ENCODE measurements at places on chromosomes 3 and 15. TPM values are rescaled to one million over a fixed set of nuclear protein-coding genes. Genes with fewer than 3 reads are reported as not detected.

DNA sequence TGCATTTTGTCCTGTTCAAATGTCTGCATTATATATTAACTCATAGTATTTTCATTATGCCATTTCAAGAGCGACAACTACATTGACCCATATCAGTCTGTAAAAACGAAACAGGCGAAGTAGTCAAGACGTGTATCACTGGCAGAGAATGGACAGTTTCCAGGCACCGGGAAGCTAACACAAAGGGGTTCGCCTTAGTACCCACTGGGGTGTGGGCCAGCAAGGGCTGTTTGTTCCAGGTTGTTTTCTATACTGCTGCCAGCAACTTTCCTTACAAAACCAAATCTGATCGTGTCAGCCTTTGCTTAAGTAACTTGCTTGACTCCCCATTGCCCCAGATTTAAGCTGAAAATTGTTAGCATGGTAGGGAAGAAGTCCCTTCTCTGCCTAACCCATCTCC is 87.1 kb downstream of the CGNL1 start:
- DNase-seq: no peak

Gene LRRN1
- total RNA-seq: 0.20 TPM

GRCh38 chr3:119639494-119640350 is 20.7 kb downstream of the POPDC2 start:
- DNase-seq: peak; percentile 33

DNA sequence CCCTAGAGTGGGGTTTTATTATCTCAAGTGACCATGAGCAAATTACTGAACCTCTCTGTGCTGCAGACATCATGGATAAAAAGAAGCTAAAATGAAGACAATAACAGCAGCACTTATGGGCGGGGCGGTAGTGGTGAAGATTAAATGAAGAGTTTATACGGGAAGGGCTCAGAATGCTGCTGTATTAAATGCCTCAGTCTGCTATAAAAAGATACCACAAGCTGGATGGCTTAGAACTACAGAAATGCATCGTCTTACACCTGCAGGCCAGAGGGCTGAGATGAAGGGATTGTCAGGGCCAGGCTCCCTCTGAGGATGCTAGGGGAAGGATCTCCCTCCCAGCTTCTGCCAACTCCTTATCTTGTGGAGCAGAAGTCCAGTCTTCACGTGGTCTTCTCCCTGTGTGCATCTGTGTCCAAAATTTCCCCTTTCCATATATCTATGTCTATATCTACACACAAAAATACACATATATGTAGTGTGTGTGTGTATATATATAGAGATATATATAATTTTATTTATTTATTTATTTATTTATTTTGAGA is 2.9 kb downstream of the ALG1L2 start:
- DNase-seq: no peak

DNA sequence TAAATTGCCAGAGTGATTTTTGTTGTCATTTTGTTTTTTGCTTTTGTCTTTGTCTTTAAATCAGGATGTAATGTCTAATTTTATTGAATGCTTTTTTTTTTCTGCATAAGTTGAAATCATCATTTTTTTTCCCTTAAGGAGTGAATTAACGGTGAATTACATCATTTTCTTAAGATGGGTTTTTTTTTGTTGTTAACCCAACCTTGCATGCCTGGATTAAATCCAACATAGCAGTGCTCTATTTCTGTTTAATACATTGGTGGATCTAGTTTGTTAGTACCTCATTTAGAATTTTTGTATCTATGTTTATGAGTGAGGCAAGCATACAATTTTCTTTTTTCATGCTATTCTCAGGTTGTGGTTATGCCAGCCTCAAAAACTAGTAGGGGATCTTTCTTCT is 186.4 kb upstream of the TMC3 start:
- DNase-seq: no peak

Gene ARPP21
- total RNA-seq: not detected

Gene KBTBD12
- total RNA-seq: not detected

DNA sequence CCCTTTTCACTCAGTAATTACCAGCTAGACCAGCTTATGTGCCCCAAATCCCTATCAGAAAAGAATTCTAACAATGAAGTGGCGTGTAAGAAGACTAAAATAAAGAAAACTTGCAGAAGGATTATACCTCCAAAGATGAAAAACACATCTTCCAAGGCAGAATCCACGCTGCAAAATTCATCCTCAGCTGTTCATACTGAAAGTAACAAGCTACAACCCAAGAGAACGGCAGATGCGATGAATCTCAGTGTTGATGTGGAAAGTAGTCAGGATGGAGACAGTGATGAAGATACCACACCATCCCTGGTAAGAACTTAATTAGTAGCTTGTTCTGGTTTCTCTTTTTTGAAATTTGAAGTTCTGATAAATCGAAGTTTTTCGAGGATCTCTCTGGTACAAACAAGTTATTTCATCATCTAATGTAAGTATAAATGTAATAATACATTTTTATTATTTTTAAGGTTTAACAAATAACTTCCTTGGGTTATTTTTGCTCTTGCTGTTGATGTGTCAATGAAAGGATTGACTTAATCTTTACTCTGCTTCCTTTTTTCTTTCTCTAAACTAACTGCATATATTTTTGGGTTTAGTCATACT is 1.4 kb downstream of the WDR76 start:
- peak; percentile 45 for DNase-seq

DNA sequence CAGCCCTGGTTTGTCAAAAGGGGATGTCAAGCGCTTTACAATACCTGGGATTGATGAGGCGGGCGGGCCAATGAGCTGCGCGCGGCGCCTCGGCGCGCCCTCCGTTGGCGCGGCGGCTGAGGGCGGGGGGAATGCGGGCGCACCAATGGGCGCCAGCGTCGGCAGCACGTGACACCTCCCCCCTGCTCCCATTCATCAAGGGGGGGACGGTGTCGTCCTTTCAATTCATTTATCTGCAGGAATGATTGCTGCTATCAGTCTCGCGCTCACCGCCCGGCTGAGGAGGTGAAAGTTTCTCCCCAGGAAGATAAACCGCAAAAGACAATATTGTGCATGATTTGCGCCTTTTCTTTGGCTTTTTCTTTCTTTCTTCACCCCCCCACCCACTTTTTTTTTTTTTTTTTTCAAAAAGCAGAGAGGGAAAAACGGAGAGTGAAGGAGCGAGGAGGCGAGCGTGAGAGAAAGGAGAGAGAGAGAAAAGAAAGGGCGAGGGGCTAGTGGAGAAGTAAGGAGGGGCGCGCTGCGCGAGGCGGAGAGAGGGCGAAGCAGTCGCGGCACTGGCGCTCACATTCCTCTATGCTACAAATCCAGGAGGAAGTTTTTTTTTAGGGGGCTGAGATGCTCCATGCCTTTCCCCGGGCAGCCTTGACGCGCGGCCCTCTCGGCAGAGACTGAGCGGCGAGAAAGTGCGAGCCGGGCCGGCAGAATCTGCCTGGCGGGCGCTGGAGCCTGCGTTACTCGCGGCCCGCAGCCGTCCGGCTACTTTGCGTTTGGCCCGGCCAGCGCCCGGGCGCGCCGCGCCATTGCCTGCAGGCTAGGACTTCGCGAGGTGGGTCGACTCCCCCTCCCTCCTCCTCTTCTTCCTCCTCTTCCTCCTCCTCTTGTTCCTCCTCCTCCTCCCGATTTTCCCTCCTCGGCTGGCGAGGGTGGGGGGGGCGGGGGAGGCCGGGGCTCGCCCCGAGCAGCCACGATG is at the start of gene ZIC1:
Gene ZIC1, plus strand, starts transcription at position 223 of the 973 bp plus-strand sequence. Its CDS starts 748 bp downstream, at position 971.
- no peak for DNase-seq

GRCh38 chr3:149767720-149768119 is 15.4 kb upstream of the COMMD2 start:
- DNase-seq: no peak

DNA sequence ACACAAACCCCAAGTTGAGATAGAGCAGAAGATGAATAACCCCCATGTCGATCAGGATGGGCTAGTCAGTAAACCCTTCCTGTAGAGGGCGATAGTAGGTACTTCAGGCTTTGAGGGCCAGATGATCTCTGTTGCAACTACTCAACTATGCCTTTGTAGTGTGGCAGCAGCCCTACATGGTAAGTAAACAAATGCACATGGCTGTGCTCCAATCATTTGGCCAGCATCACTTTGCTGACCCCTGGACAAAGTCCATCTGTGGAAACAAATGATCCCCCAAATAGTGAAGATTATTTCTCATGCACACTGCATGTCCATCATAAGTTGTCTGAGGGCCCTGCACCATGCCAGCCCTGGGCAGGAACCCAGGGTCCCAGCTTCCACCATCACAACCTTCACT is 402.2 kb upstream of the PROK2 start:
- DNase-seq: no peak

GRCh38 chr3:47520756-47521155 is 7.2 kb upstream of the ELP6 start:
- no peak for DNase-seq

- no peak for DNase-seq
These were observed 35.1 kb upstream of the P3H2 start for GRCh38 chr3:190155752-190156151.

- DNase-seq: no peak
These were observed 2.5 kb downstream of the PFN2 start for GRCh38 chr3:149968216-149968615.

Gene ARGFX
- not detected for total RNA-seq

DNA sequence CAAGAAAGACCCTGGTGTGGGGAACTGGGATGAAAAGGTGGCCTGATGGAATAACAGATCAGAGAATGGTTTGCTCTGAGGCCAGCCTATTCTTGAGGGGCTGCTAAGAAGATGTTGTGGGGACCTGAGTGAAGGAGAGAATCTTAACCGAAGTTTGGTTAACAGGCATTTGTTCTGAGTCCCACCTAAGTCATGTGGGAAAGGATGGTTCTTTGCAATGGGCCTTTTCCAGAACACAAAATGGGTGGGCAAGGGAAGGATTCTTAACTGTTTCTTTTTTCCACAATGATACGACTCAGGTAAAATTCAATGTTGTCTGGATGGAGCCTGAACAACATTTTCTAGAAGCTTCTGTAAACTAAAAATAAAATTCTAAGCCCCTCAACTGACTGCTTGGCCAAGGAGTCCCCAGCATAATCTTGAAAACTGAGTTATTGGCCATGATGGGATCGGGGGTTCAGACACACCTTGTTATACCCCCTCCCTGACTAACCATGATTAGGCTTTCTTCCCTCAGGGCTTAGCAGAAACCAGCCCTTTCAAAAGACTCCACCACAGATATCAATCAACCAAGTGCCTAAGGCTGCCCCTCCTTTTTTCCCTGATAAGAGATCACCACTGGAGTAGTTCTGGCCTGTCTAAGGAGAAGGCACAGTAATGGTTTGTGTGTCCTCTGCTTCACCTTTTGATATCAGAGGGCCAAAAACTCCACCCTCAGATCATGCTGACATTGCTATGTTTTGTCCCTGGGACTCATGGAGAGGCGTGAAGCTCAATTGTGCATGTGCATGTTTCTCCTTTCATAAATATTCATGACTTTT is 30.1 kb downstream of the SCN11A start:
- DNase-seq: no peak

DNA sequence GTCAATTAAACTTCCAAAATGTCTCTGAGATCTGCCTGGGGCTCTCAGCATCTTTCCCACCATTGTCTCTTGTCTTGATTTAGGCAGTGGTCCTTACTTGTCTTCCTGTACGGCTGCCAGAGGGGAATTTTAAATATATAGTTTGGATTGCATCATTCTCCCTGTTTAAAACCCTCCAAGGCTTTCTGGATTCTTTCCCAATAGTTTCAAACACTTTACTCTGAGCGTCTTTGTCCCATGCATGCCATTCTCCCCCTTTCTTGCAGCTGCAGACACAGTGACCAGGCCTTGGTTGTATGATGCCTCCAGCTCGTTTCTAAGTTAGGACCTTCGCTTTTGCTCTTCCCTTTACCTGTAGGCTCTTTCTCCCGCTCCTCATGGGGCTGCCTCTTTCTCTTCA is 323.3 kb upstream of the CTNNB1 start:
- no peak for DNase-seq

GRCh38 chr15:60745469-60746061 is 266.6 kb upstream of the ICE2 start:
- DNase-seq: no peak

Gene ERC2
- total RNA-seq: not detected

Gene NR2C2
- 37.0 TPM for total RNA-seq

DNA sequence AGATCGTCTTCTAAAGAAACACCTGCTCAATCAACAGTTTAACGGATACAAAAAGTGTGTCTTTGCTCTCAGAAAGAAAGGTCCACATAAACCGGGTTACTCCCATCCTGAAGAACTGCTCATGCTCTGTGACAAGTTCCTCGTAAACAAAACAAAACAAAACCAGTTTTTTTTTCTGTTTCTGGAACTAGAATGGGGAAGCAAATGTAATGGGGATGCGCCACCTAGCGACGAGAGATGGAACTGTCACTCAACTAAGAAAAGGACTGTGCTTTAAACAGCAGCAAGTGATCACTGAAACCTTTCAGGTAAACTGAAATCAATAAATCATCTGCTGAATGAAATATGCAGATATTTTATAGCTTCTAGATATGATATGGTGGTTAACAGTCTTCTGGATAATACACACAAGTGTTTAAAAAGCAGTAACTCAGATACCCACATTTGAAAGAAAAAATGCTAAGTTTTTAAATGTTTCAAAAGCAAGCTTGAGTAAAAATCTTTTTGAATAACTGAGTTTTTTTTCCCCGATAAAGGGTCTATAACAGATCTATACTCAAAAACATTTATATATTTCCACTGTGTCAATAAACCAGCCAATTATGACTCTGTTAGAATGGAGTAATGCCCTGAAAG is 10.9 kb downstream of the TM2D3 start:
- peak; percentile 76 for DNase-seq

GRCh38 chr3:152469248-152470025 is 200.7 kb downstream of the MBNL1 start:
- DNase-seq: no peak

GRCh38 chr3:128548426-128549282 is 55.7 kb upstream of the GATA2 start:
- no peak for DNase-seq

DNA sequence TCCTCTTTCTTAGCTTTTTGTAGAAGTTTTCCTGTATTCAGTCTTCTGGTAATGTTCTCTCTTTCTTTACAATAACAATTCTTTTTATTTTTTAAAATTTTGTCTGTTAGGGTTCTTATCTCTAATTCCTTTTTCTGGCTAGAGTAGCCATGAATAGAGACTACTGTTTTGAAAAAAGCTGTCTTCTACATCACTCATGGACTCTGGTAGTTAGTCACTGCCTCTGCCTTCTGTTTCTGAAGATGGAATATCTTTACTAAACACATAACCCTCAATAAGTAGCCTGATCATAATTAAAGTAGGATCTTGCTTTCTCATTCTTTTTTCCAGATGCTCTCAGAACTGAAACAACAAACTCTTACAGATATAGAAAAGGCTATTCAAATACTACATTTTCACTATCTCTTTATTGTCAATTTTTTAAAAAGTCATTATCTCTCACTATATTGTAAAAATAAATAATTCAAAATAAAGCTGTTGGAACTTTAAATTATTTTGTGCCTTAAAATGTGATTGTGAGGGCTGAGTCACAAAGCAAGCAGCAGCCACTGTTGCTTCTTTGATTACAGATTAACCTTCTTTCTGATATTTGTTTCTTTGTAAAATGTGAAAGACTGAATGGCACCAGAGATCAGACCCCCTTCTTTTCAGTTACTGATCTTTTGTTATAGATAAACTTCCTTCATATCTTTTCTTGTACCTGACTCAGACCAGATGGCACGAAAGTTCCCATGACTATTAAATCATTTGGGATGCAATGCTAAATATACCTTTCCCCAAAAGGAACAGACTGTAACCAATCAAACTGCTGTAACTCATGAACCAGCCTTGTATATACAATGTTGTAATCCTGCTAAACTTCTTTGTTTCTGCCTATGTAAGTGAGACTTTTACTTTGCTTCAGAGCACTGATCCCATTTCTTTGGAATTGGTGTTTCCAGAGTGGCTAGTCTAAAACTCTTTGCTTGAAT is 1159.5 kb downstream of the IGSF11 start:
- DNase-seq: no peak

Measured in CD4-positive, alpha-beta T cell (primary cell).